ENCODE measurements at places on chromosomes 3 and 15.
A peak's percentile ranks its signal among the peaks of the same experiment; 100 is the strongest.

GRCh38 chr3:73175698-73176097 is 114.2 kb downstream of the EBLN2 start:
- no peak for DNase-seq

DNA sequence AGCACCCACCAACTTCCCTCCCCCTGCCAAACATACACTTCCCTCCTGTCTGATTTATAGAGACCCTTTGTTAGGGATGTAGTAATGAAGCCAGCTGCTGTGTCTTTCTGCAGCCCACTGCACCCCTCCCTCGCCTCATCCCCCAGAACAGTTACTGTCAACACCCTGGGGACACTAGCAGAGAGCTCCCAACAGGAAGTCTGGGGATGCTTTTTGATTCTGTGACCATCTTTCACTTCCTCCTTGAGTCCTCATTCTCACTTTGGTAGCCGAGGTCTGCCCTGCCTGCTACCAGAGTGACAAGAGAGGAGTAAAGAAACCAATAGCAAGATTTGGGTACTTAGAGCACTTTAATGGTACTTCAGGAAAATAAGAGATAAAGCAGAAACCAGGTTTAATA is 201.6 kb downstream of the SATB1 start:
- DNase-seq = no peak

DNA sequence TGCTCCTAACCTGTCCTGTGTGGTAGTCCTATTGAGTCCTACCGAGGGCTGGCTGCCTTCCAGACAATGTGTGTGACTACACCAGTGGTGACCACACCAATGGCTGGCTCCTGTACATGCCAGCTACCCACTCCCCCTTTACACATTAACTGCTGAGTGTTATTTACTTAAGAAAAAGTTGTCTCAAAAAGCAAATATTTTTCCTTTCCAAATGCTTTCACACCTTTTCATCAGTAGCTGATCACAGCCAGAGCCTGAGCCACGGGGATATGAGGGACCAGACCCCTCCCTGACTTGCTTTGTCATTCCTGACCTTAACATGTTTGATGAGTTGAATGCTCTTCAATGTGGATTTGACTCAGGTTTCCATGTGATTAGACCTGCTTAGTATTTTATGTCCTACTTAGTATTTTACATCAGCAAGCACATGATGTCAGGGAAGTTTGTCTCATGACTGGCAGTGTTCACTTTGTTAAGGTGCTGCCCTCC is 29.6 kb upstream of the GREM1 start:
- DNase-seq = no peak

GRCh38 chr3:62818347-62818746 is 56.9 kb downstream of the CADPS start:
- no peak for DNase-seq

GRCh38 chr3:65081536-65081935 is 393.7 kb upstream of the ADAMTS9 start:
- DNase-seq = no peak

GRCh38 chr15:23524816-23525215 is 40.7 kb upstream of the MKRN3 start:
- no peak for DNase-seq

GRCh38 chr3:196432137-196432879 is at the start of gene UBXN7:
Gene UBXN7, minus strand, starts transcription at chr3:196432427. Its CDS starts 28 bp downstream, at chr3:196432399.
- peak; percentile 90 for DNase-seq

DNA sequence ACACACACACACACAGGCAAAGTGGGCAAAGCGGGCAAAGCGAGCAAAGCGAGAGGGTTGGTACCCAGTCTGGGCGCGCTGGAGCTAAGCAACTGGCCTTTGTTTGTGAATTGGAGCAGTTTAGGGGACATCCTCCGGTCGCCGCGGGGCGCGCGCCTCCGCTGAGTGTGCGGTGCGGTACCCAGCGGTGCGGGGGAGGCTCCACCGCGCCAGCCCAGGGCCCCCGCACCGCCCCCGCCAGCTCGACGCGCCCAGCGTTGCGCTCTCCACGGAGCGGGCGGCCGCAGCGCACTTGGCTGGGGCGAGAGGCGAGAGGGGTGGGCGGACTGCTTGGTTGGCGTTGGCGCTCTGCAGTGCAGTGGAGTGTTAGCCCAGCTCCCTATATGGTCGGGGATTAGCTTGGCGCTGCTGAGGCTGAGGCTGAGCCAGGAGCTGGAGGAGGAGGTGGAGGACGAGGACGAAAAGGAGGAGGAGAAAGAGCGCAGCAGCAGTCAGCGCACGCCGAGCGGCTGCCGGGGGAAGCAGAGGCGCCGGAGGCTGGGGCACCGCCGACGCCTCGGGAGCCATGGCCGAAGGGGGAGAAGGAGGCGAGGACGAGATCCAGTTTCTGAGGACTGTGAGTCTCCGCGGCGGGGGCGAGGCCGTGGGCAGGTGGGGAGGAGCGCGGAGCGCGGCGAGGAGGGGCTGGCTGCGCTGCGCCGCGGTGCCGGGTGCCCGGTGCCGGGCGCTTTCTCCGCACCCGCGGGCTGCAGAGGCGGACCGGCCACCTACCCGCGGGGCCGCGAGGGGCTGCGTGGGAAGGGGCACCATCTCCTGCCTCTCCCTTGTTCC is at the start of gene RYR3:
TSS of gene RYR3 (plus strand) at position 487 of the 831 bp plus-strand sequence. CDS start at position 566, 79 bp downstream.
- DNase-seq = no peak

DNA sequence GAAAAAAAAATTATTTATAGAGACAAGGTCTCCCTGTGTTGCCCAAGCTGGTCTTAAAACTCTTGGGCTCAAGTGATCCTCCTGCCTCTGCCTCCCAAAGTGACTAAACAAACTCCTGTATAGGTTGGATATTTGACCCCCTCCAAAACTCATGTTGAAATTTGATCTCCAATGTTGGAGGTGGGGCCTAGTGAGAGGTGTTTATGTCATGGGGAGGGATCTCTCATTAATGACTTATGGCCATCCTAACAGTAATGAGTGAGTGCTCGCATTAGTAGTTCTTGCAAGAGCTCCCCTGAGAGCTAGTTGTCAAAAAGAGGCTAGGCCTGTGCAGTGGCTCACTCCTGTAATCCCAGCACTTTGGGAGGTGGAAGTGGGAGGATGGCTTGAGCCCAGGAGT is 141.2 kb downstream of the STT3B start:
- DNase-seq = no peak

DNA sequence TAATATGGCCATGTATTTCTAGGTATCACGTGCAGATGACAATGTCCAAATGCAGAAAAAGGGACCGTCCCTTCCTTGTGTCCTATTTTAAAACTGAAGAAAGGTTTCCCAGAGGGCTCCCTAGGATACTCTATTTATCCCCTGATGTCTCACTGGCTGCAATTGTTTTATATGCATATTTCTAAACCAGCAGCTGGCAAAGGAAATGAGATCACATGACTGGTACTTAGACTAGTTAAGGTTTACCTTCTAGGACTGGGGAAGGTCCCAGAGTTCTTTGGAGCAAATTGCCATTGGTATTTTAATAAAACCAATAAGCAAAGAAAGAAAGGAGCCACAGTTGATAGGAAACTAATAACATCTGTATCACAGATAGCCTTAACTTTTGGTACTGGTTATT is 29.5 kb downstream of the GTF2E1 start:
- DNase-seq = no peak

DNA sequence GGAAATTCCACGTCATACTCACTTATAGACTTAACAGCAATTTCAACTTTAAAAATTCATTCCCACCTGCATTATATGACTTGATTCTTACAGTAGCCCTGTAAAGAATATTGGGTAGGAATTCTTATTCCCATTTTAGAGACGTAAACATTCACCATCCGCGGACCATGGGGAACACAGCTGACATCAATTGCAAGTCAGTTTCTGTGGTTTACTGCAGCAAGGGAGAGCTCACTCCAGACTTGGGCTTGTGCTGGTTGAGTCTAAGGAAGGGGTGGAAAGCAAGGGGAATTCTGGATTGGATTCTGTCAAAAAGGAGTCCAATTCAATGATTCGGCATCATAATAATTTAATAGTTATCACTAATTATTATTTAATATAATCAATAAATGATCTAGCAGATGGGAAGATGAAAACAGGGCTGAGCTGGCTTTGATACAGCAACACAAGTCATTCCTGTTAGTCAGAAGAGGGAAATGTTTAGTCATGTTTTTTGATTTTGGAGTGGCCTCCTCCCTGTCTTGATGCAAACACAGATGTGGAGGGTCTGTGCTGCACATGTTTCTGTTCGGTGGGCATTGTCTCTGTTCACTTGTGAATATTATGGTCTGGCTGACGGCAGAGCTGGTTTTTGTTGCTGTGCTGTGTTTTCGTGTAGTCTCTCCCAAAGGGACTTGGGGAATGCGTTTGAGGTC is 9.7 kb downstream of the LIPC start:
- no peak for DNase-seq

GRCh38 chr3:123664753-123665152 is 79.9 kb upstream of the HACD2 start:
- DNase-seq = no peak

DNA sequence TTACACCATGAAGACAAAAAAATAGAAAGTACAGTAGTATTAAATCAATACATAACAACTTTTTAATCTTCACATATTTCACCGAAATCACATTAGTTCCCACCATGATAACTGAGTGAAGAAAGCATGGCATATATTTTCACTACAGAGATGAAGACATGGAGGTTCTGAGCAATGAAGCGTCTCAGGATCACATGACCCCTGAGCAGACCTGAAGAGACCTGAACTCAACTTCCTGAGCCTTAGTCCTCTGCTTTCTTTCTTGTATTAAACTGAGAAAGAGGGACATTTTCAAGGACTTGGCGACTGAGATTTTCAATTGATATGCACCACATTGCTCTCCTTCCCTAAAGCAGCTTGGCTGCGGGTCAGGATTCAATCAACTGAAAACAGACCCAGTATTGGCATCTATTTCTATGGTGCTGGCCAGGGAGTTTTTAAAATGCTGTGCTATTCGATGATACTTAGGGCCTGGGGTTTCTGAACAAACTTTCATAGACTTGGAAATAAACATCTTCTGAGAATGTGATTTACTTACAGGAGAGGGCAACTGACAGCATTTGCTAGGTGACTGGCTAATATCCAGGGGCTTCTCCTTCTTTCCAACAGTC is 165.1 kb downstream of the LSAMP start:
- DNase-seq = no peak

DNA sequence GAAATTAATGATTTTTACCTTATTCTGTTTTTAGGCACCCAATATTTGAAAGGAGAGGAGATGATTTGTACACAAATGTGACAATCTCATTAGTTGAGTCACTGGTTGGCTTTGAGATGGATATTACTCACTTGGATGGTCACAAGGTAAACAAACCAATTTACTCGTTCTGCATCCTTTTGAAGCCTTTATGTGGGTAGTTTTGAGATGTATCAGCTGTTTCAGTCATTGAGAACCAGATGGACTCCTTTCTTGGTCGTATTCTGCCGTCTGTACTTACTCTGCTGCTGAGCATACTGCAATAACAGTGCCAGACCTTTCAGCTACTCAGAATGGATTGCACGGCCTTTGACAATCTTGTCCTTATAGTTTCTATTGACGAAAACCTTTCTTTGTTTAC is 13.3 kb downstream of the DNAJB11 start:
- DNase-seq = no peak

DNA sequence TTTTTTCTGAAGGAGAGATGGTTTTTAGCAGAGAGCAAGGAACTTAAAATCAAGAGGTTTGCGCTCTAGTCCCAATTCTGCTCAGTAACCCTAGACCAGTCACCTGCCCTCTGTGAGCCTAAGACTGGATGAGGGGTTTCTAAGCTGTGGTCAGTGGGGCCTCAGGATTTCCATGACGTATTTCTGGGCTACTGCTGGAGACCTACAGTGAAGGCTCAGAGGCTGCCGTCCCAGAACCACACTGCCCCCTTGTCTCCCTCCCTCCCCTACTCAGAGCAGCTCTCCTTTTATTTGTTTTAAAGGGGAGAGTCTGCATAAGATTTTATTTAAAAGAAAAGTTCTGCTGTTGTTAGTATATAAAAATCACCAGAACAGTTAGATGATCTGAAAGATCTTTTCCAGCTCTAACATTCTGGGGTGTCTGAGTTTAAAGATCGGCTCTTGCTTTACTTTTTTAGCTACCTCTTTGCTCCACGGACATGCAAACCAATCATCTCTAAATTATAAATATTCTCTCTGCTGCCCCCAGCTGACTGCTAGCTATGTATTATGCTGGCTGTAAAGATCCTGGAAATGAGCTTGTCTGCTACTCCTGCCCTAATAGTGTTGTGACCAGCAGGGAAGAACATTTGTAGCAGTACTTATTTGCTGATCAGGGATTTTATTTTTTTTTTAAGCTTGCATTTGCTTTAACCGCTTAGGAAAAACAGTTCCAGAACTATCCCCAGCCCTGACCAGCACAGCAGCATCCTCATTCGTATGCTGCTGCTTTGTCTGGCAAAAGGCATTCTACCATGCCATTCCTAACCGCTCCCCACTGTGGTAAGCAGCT is 28.6 kb upstream of the NDUFB4 start:
- no peak for DNase-seq

GRCh38 chr3:117003501-117003900 is 293.9 kb downstream of the TUSC7 start:
- DNase-seq = no peak

GRCh38 chr3:139937674-139938279 is 2.8 kb downstream of the CLSTN2 start:
- no peak for DNase-seq

DNA sequence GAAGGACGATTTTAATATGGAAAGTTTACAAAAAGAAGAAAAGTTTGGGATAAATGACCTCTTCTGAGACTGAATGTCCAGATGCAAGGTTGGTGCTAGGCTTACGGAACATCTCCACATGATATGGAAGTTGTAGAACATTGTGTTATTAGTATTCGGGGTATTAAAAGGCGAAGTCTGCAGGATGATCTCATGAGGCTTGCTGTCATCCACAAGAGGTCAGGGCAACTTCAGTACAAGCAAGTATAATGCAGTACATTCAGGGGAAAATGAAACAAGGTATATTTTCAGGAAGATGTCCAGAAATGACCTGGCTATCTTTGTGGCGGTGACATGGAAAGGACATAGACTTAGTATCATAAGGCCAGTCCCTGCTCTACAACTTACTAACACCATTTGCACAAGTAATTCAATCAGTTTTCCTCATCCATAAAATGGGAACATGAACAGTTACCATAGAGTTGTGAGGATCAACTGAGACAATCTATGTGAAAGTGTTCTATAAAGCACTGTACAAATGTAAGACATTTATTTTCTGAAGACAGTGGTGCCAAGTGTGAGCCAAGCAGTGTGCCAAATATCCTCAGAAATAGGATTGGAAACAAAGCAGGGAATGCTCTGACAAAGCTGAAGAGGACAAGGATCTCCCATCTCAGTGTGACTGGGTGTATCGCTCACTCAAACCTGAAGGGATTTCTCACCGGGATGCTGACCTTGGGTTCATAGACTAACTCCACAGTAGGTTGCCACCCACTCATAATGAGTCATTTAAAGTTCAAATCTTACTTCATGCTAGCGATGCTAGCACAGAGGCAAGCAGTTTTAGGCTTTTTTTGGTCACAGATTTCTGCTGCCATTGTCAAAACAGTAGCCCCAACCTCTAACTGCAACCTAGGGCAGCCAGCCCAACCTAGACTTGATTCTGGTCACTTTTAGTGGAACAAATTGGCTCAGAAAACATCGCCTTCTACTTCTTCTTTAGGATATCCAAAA is 118.3 kb downstream of the TIGIT start:
- no peak for DNase-seq

Measured in stimulated activated CD8-positive, alpha-beta memory T cell treated with anti-CD3 and anti-CD28 coated beads, Interleukin-7, amount 100 ng/mL, for 4 hours (primary cell).